ENCODE measurements at places on chromosomes 6 and 20. TPM values are rescaled to one million over a fixed set of nuclear protein-coding genes. Genes with fewer than 3 reads are reported as not detected.

- peak; percentile 95 for DNase-seq
Measured at GRCh38 chr6:160810238-160810637, 108.2 kb downstream of the PLG start.

- DNase-seq = no peak
Measured at GRCh38 chr20:15076785-15077184, 739.4 kb upstream of the FLRT3 start.

DNA sequence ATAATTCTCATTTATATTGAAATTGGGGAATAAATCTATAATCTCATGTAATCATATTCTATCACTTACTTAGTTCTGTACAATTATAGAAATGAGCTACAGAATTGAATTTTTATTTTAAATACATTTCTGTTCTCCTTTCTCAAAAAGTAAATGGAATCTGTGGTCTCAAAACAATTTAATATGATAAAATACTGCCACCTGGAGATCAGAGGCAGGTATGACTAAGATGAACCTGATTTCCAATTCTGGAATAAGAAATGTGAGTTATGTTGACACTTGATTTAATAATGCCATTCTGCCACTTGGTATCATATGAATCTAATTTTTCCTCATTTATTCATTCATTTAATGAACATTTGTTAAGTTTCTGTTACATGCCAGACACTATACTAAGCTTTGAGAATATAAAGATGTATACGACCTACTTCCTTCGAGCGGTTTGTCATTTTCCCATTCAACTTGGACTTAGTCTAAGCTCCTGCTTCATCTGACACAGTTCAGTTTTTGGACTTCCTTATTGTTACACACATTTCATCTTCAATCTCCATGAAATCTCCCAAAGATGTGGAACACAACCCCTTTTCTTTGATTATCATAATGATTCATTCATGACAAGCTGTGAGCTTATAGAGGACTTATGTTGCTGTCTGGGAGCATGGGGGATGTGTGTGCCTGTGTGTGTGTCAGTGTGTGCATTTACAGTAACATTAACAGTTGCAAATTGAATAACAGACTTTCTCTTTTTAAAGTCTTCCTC is 7.5 kb upstream of the CCDC28A start:
- peak; percentile 66 for DNase-seq

DNA sequence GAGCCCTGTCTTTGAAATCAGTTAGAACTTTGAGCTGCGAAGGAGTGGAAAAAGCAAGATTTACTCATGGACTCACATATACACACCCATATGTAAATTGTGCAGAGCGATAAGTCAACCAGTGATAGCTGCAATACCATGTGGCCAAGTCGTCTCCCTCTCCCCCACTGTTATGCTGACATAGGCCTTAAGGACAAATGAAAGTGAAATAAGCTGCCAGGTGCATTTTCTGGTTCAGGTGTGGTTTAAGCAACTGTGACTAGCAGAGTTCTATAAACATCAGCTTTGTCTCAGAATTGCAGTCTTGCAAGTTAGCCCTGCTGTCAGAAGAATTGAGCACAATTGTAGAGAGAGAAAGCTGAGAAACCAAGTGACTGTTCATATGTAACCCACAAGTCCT is 9.6 kb downstream of the FAM83B start:
- DNase-seq = no peak

Gene TP53TG5
- not detected for total RNA-seq

DNA sequence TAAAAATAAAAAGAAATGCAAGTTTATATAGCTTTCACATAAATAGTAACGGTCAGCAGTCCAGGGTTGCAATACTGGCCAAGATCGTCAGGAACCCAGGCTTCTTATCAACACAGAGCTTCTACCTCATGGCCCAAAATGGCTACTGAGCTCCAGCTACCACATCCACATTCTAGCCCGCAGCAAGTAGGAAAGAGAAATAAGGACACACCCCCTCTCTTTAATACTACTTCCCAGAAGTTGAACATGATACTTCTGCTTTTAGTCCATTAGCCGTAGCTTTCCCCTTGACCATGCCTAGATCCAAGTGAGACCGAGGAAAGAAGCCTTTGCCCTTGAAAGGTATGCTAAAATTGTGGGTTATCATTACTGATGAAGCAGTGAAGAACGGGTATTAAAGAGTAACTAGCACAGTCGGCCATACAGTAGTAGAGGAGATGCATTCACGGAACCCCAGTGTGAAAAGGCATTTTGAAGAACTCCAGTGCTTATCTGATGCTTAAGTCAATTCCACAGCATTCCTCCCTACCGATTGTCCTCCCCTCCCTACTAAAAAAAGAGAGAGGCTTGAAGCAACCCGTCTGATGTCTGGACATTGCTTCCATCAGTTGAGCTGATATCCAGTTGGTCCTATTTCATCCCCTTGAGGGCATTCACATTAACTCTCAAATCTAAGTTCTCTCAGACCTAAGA is 226.9 kb upstream of the RREB1 start:
- no peak for DNase-seq

DNA sequence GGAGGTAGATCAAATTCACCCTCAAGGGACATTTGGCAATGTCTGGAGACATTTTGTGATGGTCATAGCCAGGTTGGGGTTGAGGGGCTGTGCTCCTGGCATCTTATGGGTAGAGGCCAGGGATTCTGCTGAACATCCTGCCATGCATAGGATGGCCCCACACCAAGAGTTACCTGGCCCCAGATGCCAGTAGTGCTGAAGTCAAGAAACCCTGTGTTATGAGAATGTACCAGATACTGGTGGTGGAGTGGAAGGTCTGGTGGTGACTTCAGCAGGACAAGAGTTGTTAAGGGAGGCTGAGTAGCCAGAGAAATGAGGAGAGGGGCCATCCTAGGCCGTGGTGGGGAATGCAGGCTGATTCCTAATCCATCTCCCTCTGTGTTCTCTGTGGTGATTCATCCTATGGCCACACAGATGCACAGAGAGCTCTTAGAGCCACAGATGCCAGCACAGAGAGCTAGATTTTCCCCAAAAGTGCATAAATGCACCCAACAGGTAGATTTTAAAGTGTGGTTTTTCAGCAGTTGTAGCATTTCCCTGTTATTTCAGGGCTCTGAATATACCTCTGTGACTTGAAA is 43.6 kb downstream of the CDYL start:
- DNase-seq = no peak

DNA sequence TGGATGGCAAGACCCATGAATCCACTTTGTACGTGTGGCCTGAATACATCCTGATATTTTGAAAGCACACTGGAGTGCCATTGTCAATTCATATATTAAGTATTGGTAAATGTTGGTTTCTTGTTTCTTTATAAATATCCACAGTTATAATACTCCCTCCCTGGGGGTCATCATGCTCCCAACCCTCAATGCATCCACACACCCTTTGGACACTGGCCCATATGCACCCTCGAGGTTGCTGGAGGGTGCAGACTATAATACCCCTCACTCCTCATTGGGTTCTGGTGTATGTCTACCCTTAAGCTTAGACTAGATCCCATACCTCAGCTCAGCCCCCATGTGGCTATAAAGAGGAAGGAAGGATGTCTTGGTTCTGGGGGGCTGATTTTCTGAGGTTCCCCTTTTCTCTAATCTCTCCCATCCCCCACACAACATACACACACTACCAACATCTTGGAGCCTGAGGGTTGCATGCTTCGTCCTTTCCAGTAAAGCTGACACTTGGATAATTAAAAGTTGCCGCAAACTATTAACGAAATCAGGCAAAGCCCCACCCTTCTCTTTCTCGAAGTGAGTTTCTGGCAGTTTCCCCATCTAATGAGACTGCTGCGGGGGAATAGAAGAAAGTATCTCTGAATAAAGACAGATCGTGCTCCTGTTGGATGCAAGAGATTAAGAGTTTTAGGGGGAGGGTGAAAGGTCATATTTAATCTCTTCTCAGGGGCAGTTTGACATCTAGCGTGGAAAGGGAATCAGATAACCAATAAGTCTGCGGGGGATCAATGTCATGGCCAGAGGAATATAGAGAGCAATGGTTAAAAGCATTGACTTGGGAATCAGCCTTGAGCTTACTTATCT is 7.4 kb downstream of the PIM1 start:
- no peak for DNase-seq

Gene TNXB
- 3.3 TPM for total RNA-seq
